ENCODE measurements at places on chromosomes 1 and 21.

DNA sequence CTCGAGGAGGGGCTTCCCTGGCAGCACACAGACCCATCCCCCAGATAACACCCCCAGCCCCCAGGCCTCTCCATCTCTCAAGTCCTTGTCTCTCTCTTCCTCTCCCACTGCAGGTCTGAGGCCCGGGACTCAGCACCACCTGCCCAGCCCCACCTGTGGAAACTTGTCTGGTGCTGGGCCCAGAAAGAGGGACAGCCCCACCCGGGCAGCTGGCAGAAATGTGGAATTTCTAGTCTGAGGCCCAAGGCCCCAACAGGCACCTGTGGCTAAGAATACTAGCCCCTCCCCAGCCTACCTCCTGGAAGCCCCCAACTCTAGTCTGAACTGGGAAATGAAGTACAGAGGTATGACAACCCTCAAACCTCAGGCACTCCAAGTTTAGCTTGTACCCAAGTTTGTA, 15.4 kb downstream of the TTC39A start:
- no peak for DNase-seq

GRCh38 chr1:39173119-39173994, 31.1 kb upstream of the MACF1 start:
- DNase-seq = no peak

GRCh38 chr1:213138391-213138790, 87.3 kb downstream of the RPS6KC1 start:
- no peak for DNase-seq

DNA sequence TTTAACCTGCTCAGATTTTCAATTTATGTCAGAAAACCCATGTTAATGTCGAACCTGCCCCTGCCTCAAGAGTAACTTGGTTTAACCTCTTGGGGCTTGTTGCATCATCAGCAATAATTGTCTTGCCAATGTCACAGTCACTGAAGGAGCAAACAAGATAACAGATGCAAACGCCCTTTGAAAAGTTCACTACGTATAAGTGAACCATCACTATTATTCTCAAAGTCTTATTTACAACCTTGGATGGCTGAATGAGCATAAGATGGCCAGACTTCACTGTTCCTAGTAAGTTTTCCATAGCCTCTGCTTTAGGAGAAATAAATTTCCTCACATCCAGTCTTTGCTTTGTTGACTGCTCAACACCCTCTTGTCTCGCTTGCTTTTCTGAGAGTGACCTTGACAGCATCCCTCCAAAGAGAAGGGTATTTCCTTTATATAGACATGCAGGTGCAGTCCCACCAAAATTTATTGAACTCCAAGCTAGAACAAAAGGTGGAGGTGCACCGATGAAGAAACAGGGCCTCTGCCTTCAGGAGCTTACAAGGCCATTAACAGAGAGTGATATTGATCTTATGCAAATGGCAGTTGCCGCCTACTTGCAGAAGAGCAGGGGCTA, 749 bp upstream of the LRIG2 start:
- DNase-seq = no peak

- DNase-seq = no peak
Observed at GRCh38 chr1:21216835-21217811, 40.4 kb upstream of the EIF4G3 start.

GRCh38 chr1:200866521-200866920, 6.3 kb upstream of the GPR25 start:
- DNase-seq = no peak

- DNase-seq = no peak
Observed at GRCh38 chr1:36514501-36514900, 31.8 kb upstream of the CSF3R start.

GRCh38 chr1:11481019-11481418, 2.1 kb downstream of the DISP3 start:
- no peak for DNase-seq

GRCh38 chr1:51247022-51247421, 10.9 kb downstream of the RNF11 start:
- no peak for DNase-seq

GRCh38 chr1:246161626-246162025, 345.5 kb downstream of the SMYD3 start:
- peak; percentile 43 for DNase-seq

- no peak for DNase-seq
Observed at GRCh38 chr1:183571678-183572268, 18.5 kb downstream of the NCF2 start.

GRCh38 chr1:115440733-115441132, 102.7 kb upstream of the NGF start:
- DNase-seq = no peak

GRCh38 chr21:41201385-41201784, 33.4 kb downstream of the BACE2 start:
- DNase-seq = no peak

DNA sequence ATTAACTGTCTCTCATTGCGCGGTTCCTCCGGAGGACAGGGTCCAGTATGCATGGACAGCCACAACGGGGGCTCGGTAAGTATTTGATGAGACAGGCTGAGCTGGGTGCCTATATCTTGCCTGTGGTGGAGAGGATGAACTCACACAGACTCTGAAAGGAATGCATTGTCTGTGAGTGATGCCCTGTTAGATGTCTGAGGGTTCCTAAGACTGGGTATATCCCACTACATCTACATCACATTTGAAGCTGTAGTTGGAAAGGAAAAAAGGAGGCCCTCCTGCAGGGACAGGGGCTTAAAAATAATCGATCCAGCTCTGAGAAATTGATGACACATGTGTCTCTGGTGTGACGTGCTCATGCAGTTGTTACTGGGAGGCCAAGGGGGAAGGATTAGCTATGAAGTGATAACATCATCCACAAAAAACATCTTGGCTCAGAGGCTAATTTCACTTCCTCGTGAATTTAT, 1.9 kb downstream of the ADARB1 start:
- DNase-seq = no peak

DNA sequence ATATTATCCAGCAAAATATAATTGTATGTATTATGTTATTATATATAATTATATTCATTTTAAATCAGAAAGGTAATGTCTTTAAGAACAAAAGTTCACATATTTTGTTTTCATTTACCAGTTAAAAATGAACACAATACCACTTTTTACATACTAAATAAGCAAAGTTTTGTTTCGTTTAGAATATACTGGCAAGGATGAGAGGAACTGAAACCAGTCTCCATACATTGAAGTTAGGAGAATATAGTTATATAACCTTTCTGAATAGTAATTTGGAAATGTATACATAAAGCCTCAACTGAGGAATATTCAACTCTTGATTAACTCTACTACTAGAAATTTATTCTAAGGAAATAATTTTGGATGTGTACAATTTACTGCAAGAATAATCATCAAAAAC, 110.5 kb downstream of the ZNF644 start:
- DNase-seq = no peak

DNA sequence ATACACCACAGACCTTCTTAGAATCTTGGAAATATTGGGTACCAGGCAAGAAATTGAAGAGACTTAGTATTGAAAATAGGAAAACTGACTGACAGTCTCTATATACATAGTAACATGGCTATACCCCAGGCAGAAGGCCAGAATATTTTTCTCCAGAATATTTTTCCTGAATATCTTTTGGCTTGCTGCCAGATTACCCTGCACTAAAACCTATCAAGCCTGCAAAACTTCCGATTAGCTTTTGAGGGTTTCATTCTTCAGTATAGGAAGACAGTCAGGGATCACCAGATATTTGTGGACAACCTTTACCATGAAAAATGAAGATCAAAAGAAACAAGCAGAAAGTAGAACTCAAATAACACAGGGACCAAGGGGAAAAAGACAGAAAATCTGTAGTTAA, 187.9 kb downstream of the LRRC7 start:
- DNase-seq = no peak

DNA sequence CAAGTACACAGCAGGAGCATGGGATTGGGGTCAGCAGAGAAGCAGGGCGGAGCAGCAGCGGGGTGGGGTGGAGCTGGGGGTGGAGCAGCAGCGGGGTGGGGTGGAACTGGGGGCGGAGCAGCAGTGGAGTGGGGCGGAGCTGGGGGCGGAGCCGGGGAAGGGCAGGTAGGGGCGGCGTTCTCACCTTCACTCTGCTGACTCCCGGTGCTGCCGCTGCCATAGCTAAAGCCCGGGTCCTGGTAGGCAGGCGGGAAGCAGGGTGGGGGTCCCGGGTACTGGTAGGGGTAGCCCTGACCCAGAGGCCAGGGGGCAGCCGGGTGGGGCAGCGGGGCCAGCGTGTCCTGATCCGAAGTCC, 6.7 kb downstream of the TAS1R3 start:
- DNase-seq = no peak

GRCh38 chr1:101069158-101069557, 43.6 kb upstream of the DPH5 start:
- no peak for DNase-seq

DNA sequence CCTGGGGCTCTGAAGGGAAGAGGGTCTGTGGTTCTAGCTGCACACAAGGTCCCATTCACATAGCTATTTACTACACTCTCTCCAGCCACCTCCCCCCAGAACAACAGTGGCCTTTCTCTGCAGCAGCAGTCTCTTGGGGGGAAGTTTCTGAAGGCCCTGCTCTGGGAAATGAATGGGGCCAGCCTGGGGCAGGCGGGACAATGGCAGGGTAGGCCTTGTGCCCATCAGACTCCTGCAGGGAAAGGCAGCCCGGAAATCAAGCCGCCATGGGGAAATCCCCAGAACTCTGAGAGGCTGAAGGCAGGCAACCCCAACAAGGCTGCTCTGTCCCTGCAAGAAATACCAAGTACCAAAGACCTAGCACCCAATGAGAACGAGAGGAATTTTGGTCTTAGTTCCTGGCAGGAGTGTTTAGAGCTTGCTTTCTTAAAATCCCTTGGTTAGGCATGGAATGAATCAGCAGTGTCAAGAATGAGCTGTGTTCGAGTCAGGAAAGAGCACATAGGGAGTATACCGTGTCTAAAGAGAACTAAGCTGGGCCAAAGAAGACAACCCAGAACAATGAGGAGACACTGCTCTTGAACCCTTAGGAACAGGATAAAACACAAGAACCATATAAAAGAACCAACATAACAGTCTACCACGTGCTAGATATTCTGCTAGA, 11.3 kb downstream of the ARHGEF11 start:
- DNase-seq = no peak

GRCh38 chr1:209391792-209392191, 191.7 kb upstream of the CAMK1G start:
- DNase-seq = no peak

GRCh38 chr1:1670866-1671265, 12.1 kb upstream of the CDK11B start:
- no peak for DNase-seq

GRCh38 chr1:6775261-6776043, 9.8 kb upstream of the CAMTA1 start:
- DNase-seq = no peak

- DNase-seq = no peak
Observed at GRCh38 chr1:25825605-25826004, 5.9 kb downstream of the MTFR1L start.

- DNase-seq = no peak
Observed at GRCh38 chr1:162951553-162952315, 90.8 kb upstream of the CCDC190 start.

Measured in fibroblast of skin of left quadriceps (primary cell).